ENCODE measurements at places on chromosomes 11 and 22.

DNA sequence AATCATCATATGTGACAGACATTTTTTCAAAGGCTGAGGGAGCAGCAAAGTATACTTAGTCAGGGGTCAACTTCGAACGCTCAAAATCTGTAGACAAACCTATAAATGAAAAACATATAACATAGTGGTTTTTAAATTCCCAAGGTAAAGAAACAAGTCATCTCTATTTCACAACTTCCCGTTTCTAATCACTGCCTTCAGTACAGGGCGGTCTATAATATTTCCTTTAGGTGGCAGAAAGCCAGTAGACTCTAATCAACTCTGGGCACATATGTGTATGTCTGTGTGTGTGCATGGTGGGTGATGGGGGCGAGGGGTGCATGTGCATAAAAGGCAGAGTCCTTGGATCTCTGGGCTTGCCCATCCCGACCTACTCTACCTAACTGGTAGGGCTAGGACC lies 55.0 kb upstream of the ARFGAP3 start:
- DNase-seq, result no peak
- no peak overlapping the region for H3K27ac ChIP-seq
- no peaks in the 10 kb centered on the region for H3K36me3 ChIP-seq
- no peak overlapping the region for H3K4me3 ChIP-seq

GRCh38 chr11:113087706-113088105 lies 126.5 kb downstream of the NCAM1 start:
- H3K4me1 ChIP-seq, result peaks cover 2% of the 10 kb centered on the region
- no peaks in the 10 kb centered on the region for H3K36me3 ChIP-seq
- no peak overlapping the region for H3K4me3 ChIP-seq
- DNase-seq, result no peak

DNA sequence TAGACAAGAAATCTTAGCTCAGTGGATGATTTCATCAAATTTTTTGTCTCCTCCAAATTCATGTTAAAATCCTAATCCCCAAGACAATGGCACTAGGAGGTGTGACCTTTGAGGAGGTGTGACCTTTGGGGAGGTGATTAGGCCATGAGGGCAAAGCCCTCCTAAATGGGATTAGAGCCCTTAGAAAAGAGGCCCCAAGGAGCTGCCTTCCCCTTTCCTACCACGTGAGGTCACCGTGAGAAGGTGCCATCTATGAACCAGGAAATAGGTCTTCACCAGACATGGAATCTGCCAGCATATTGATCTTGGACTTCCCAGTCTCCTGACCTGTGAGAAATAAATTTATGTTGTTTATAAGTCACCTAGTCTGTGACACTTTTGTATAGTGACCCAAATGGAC lies 138.7 kb downstream of the TRIM29 start:
- DNase-seq, result peak; percentile 86
- no peak overlapping the region for H3K27ac ChIP-seq
- no peak overlapping the region for H3K4me3 ChIP-seq
- H3K36me3 ChIP-seq, result no peaks in the 10 kb centered on the region
- H3K4me1 ChIP-seq, result no peaks in the 10 kb centered on the region

DNA sequence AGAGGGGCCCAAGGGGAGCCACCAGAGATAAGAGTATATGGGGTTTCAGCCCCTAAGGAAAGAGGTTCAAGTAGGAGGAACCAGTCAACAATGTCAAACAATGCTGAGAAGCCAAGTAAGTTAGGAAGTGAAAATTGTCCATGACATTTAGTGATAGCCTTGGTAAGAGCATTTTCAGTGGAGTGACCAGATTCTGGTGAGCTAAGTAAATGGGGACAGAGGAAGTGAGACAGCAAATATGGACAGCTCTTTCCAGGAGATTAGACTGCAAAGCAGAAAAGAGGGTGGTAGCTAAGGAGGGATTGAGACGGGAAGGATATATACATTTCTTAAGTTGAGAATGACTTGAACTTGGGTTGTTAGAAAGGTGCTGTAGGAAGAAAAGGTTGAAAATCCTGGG lies 22.9 kb downstream of the POLD3 start:
- no peak overlapping the region for H3K27ac ChIP-seq
- no peaks in the 10 kb centered on the region for H3K27me3 ChIP-seq
- H3K36me3 ChIP-seq, result peaks cover 7% of the 10 kb centered on the region
- no peak overlapping the region for H3K4me3 ChIP-seq
- no peaks in the 10 kb centered on the region for H3K4me1 ChIP-seq
